ENCODE measurements at places on chromosomes 1 and 21.

DNA sequence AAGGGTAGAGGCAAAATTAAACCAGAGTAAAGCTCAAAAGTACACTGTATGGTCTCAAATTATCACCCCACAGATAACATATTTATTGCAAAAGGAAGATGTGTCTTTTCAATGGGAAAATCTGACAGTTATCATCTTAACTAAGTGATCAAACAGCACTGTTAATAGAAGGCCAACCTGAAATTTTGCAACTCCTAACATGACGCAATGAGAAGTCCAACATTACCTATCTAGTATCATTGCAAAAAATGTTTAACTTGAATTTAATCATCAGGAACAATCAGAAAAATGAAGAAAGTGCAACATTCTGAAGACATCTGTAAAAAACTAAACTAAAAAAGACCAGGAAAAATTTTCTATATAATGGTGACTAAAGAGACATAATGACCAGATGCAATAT is 156.7 kb upstream of the POGK start:
- no peak for DNase-seq

- DNase-seq: no peak
Observed at GRCh38 chr1:229619002-229619401, 6.9 kb downstream of the TAF5L start.

DNA sequence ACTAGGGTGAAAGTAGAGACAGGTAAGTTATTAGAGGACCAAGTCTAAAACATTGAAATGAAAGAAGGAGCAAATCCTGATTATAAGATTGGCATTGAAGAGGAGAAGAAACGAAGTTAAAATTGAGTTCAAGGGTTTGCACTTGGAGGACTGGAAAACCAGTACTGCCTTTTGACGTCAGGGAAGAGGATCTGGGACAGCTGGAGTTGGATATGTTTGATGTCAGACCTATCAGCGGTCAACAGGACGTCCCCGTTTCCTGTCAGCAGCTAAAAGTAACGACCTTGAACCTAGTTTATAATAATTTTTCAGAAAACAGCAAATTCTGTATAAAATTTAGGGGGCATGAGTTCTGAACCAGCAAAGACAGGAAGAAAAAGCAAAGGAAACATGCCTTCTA is 1.2 kb upstream of the NID1 start:
- DNase-seq: no peak

DNA sequence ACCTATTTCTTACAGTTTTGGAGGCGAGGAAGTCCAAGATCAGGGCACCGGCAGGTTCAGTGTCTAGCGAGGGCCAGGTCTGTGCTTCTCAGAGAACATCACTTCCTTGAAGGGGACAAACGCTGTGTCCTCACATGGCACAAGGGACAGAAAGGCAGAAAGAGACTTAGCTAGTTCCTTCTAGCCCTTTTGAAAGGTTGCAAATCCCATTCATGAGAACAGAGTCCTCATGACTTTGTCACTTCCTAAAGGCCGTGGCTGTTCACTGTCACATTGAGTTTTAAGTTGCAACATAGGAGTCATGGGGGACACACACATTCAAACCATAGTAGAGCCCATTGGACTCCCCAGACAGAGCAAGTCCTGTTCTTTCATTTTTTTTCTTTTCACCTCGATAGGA is 27.4 kb downstream of the PER3 start:
- DNase-seq: no peak

- DNase-seq: no peak
Observed at GRCh38 chr1:60055336-60055735, 18.2 kb downstream of the C1orf87 start.

- no peak for DNase-seq
Observed at GRCh38 chr1:151982300-151983005, 11.2 kb downstream of the S100A10 start.

- no peak for DNase-seq
Observed at GRCh38 chr1:114718661-114719423, 2.3 kb upstream of the NRAS start.

GRCh38 chr1:11078631-11079030 is 18.8 kb upstream of the SRM start:
- no peak for DNase-seq

DNA sequence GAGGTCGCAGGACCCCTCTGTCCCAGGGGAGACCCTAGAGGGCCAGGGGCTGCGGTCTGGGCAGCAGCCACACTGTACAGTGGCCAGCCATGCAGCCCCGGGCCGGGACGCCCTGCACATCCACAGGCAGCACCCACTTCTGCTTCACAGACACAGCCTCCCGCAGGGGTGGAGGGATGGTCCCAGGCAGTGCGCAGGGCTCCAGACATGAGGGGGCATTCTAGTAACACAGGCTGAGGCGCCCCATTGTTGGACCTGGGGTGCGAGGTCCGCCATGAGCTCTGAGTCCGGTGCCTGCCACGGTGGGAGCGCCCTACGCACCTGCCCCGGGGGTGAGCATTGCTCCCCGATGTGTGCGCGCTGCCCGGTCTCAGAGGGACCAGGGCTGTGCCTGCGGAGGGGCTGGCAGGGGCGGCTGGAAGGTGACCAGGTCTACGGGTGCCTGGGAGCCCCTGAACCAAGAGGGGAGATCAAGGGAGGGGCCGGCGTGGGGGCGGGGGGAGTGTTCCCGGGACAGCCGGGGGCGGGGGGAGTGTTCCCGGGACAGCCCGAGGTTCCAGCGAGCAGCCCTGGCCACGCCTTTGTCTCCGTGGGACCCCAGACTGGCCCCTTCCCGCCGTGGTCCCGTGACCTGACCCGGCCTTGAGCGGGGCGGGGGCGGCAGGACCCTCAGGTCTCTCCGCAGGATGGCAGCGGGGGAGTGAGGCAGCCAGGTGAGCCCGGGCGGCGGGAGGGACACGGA is 4.5 kb downstream of the MMEL1 start:
- no peak for DNase-seq

GRCh38 chr1:206116191-206116872 is 856 bp downstream of the AVPR1B start:
- DNase-seq: no peak
